ENCODE measurements at places on chromosomes 7 and 10.

DNA sequence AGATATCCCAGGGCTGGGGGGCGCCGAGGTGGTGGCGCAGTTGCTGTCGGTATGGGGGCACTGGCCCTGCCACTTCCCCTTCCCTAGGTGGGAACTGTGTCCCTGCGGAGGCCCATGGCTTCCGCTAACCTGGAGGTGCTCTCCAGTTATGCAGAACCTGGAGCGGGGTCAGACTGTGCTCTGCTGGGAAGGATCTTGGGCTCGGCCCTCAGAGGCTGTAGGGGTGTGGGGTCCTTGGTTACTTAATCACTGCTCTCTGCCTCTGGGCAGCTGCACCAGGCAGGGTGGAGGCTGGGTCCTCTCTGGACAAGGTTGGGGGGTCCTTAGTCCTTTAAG, 2.4 kb downstream of the BRI3 start:
- H3K4me3 ChIP-seq: no peak overlapping the region
- H3K36me3 ChIP-seq: peaks cover 26% of the 10 kb centered on the region
- ATAC-seq: no peak
- H3K4me1 ChIP-seq: peaks cover 46% of the 10 kb centered on the region

- ATAC-seq: no peak
- H3K27ac ChIP-seq: no peak overlapping the region
- no peak overlapping the region for H3K4me3 ChIP-seq
- no peaks in the 10 kb centered on the region for H3K4me1 ChIP-seq
- peaks cover 42% of the 10 kb centered on the region for H3K27me3 ChIP-seq
Measured at GRCh38 chr10:69752479-69752878, 49.2 kb upstream of the COL13A1 start.

- ATAC-seq: no peak
- no peaks in the 10 kb centered on the region for H3K27me3 ChIP-seq
- no peaks in the 10 kb centered on the region for H3K4me1 ChIP-seq
- H3K27ac ChIP-seq: no peak overlapping the region
Measured at GRCh38 chr10:36175954-36176353, 533.9 kb upstream of the FZD8 start.

GRCh38 chr7:157498657-157499056, 161.9 kb downstream of the DNAJB6 start:
- no peaks in the 10 kb centered on the region for H3K36me3 ChIP-seq
- no peak overlapping the region for H3K27ac ChIP-seq
- no peak for ATAC-seq

GRCh38 chr7:140479062-140479738, at the start of gene MKRN1:
Gene MKRN1, minus strand, starts transcription at chr7:140479505. Its CDS starts 161 bp downstream, at chr7:140479344.
- peak within 1 kb of the TSS; percentile 95 for H3K4me3 ChIP-seq
- peak within 1 kb of the TSS; percentile 93 for H3K27ac ChIP-seq
- peak; percentile 98 for ATAC-seq
- H3K4me1 ChIP-seq: peaks cover 21% of the 10 kb centered on the region

- no peak overlapping the region for H3K27ac ChIP-seq
- H3K36me3 ChIP-seq: no peaks in the 10 kb centered on the region
- no peaks in the 10 kb centered on the region for H3K27me3 ChIP-seq
Measured at GRCh38 chr10:108877095-108877561, 1046.2 kb downstream of the XPNPEP1 start.

All from stimulated activated memory B cell treated with anti-CD40 and anti-IgM and Interleukin-4, amounts not matched to agents 10 μg/mL and 1 μg/mL and 100 μg/mL, for 72 hours (primary cell).